RWPE2 (cell line): ENCODE measurements at places on chromosomes 5 and 9.
A peak's percentile ranks its signal among the peaks of the same experiment; 100 is the strongest.

GRCh38 chr5:132422720-132423437 is 53.4 kb downstream of the SLC22A5 start:
- DNase-seq: no peak

DNA sequence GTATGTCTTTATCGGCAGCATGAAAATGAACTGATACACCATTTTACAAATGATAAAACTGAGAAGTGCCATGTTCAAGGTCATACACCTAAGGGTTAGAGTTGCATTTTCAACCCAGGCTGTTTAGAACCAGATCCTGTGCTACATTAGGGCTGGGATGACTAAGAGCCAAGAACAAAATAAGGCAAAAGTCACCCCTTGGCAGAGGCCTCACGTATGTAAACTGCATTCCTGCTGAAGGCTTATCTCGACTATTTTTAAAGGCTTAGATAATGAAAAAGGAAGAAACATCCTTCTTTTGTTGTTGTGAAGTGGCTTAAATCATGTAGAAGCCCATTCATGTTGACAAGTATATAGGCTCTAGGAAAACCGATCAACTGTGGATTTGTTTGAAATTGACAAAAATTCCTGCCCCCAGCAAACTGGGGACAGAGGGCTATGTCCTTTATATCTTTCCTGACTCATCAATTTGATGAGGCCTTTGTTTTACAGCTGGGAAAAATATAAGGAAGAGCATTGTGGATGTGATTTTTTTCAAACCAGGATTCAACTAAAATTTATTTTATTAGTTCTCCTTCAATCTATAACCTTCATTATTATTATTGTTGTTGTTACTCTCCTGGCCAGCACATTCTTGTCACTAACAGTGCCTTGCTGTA is 196.5 kb downstream of the SNX18 start:
- DNase-seq: no peak

GRCh38 chr9:130835441-130836298 is 616 bp downstream of the ABL1 start:
- no peak for DNase-seq

DNA sequence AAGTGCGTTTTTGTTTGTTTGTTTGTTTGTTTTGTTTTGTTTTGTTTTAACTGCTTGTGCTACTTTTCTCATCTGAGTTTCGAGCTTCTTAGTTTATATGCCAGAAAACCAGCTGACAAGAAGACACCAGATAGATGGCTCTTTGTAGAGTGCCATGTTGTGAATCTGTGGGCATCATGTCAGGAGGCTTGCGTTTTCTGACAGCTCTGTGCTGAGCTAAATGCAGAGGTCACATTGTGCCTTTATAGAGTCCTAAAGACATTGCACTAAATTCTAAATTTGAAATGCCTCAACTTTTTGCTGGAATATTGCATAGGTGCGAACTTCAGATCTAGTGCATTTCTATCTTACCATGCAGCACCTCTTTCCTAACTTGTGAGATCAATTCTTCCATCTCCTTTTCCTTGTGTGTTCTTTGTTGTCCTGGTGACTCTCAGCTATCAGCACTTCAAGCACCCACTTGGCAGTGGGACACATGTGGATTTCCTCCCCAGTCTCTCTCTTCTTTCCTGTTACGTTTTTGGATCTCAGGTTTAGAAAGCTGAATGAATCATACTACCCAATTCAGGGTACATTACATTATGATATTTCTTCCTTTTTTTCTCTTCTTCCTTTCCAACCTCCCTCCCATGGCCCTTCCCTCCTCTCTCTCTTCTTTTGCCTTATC is 379.0 kb upstream of the RPS23 start:
- DNase-seq: no peak

- DNase-seq: no peak
Observed at GRCh38 chr5:109694451-109694891, 4.7 kb downstream of the MAN2A1 start.

GRCh38 chr9:132250324-132251262 is 88.7 kb downstream of the NTNG2 start:
- DNase-seq: no peak

GRCh38 chr9:121559183-121559582 is 59.5 kb upstream of the GGTA1 start:
- DNase-seq: no peak

- no peak for DNase-seq
Observed at GRCh38 chr5:10480237-10480985, 38.7 kb downstream of the ROPN1L start.

DNA sequence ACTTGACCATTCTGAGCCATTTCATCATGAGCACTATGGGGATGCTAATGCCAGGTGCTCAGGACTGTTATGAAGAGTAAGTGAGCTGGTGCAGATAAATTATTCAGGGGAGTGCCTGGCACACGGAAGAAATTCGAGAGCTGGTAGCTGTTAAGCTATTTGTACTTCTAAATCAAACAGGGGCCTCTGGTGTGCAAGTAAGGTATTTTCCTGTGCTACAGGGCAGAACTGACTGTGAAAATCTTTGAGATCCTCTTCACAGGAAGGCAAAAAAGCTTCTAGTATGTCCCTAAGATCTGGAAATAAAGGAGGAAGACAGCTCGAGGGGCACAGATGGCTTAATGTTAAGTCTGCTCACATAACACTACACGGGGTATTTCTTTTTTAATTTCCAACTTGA is 106.3 kb upstream of the SPOCK1 start:
- no peak for DNase-seq

DNA sequence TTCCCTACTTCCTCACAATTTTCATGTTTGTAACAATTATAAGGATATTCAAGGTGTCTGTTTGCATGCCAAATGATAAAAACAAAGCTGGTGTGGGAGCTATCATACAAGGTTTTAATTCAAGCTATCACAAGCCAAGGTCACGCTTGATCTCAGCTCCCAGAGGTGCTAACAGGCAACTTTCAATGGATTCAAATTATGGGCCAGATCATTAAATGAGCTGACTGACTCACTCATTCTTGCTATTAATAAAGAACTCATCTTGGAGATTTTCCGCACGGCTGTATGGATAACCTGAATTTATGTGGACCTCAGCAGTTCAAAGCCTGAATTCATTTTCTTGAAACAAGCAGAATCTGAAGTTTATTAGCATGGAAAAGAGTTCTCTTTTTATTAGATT is 267.3 kb upstream of the CDH6 start:
- no peak for DNase-seq

DNA sequence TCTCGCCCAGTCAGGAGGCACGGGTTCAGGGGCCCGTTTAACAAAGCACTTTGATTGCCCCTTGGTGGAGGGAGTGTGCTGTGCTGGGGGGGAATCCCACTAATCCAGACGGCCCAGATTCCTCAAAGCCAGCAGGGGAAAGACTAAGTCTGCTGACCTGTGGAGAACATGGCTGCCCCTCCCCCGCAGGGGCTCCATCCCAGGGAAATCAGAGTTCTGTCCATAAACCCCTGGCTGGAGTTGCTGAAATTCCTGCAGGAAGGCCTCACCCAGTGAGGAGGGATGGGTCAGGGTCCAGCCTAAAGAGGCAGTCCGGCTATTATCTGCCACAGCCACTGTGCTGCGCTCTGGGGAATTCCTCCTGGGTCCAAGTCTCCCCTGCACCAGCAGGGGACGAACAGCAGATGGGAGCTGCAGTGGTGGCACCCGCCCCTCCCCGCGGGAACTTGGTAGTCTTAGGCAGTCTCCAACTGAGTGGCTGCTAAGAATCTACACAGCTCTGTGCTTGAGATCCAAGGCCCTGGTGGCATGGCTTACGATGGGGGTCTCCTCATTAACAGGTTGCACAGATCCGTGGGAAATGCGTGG is 174.0 kb upstream of the DAB2 start:
- no peak for DNase-seq

DNA sequence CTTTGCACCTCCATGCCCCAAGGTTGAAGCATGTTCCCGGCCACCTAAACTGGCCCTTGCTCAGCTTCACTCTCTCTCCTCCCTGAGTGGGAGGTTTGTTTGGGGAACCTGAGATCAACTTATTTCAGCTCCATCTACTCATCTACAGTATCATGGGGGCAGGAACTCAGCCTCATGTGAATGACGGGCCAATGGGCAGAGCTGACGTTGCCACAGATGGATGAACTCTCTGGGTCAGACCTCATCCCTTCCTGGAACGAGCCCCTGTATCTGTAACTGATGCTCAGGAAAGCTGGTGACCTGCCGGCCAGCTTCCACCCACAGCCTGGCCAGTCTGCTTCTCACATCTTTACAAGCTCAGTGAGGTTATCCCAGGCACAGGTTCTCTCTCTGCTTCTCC is 369.6 kb downstream of the IRX2 start:
- DNase-seq: no peak

DNA sequence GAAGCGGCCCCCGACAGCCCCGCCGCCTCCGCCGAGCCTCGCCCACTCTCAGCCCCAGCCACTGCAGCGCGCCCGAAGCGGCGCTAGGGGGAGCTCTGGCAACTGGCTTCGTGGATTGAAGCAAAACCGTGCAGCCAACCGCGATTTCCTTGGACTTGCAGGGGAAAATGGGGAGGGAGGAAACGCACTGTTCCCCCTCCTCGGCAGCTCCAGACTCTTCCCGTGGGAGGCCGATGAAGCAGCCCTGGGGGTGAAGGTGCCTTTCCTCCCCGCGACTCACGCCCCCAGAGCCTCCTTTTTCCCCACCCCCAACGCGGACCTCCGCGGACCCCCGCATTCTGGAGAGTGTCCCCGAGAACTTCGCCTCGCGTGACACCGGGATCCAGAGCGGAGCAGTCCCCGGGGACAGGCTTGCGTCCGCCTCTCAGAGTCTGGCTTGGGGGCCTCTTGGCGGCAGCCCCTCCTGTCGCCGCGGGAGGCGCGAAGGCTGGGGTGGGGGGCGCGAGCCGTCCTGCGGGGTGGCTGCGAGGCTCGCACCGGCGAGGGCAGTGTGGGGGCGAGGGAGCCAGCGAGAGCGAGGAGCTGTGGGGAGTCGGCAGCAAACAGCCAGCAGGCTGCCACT is 3.8 kb downstream of the IER5L start:
- DNase-seq: no peak

DNA sequence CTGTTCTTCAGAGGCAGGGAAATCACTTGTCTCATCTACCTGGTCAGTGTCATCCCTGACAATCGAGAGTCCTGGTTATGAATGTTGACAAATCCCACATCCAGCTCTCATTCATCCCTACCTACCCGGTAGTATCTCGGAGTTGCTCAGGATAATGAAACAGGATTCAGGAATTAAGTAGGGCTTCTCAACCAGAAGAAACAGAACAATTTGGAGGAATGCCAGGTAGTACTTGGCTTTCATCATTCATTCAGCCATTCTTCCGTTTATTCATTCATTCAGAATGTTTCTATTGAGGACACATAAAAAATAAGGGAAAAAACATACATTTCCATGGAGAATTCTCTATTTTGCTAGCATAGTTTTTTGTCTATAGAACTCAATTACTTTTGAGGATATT is 195.0 kb downstream of the ARHGEF28 start:
- DNase-seq: no peak

- DNase-seq: no peak
Observed at GRCh38 chr9:134847752-134848432, 32.7 kb upstream of the FCN2 start.

GRCh38 chr9:120768886-120769285 is 24.3 kb downstream of the FBXW2 start:
- no peak for DNase-seq

- DNase-seq: no peak
Observed at GRCh38 chr5:106414342-106414741, 1256.4 kb downstream of the EFNA5 start.

- no peak for DNase-seq
Observed at GRCh38 chr5:142677198-142677597, 8.7 kb downstream of the FGF1 start.

GRCh38 chr5:148666353-148666752 is 12.0 kb upstream of the HTR4 start:
- no peak for DNase-seq

- no peak for DNase-seq
Observed at GRCh38 chr9:110971705-110972104, 66.6 kb downstream of the LPAR1 start.

GRCh38 chr9:126516936-126517832 is 96.5 kb upstream of the LMX1B start:
- DNase-seq: peak; percentile 71

DNA sequence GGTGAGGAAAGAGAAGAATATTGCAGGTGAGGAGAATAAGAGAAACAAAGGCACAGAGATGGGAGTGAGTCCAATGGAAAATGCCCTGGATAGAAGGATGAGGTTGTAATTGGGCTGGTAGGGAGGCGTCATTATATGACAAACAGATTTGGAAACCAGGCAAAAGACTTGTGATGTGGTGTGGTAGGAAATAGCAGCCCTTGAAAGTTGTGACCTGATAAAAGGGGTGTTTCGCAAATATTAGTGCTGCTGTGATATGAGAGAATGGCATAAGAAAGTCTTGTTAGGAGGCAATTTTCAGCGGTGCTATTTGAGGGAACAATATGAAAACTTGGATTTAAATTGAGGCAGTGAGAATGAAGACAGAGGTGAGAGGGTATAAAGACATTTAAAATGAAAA is 217.5 kb upstream of the ACTBL2 start:
- DNase-seq: no peak

DNA sequence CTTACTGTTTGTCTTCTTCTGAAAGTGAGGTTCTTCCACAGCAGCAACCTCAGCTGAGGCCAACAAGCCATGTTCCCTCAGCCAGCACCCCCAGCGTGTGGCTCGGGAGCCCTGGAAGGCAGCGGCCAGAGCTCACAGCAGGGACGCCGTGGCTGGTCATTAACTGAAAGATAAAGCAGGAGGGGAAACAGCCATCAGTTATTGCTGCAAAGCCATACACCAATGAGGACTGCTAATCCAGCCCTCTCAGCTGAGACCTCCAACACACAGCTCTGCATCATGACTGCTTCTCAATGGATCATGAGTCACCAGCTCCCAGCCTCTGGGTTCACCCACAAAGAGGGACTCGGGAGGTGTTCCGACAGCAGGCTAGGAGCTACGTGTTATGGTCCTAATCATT is 24.3 kb downstream of the ABCA1 start:
- DNase-seq: no peak

- DNase-seq: no peak
Observed at GRCh38 chr5:149151717-149152116, 10.4 kb downstream of the ABLIM3 start.
